Mucosa of gallbladder (tissue), 1 donor: ENCODE measurements at places on chromosomes 12 and 14. TPM values are rescaled to one million over a fixed set of nuclear protein-coding genes. Genes with fewer than 3 reads are reported as not detected.

DNA sequence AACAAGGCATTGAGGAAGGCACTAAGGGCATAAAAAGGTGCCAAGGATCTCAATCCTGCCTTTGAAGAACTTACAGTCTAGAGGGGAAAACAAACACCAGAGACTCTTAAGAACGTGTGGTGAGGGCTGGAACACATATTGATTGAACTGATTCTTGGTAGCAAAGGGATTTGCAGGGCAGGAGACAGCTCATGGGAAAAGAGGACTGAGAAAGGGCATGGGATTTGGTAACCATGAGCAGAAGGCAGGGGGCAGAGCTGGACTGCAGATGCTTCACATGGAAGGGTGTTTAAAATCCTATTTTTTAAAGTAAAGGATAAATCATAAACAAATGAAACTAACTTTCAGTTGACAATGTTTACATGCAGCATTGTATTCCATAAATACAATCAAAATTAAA, 203.1 kb downstream of the ITPR2 start:
- DNase-seq = no peak

GRCh38 chr12:98645572-98646067, 530 bp downstream of the APAF1 start:
- peak; percentile 19 for DNase-seq

- DNase-seq = peak; percentile 8
These were observed 146.5 kb downstream of the PAPOLA start for GRCh38 chr14:96648506-96649326.

The GPR84 gene
- total RNA-seq = 1.8 TPM

GRCh38 chr12:95204141-95204866, 13.0 kb downstream of the FGD6 start:
- DNase-seq = peak; percentile 66

GRCh38 chr14:100618763-100619320, 31.6 kb upstream of the BEGAIN start:
- peak; percentile 71 for DNase-seq

GRCh38 chr14:103196716-103197115, 73.5 kb downstream of the TNFAIP2 start:
- DNase-seq = no peak

- no peak for DNase-seq
These were observed 110.4 kb upstream of the RFLNA start for GRCh38 chr12:124184456-124184855.

DNA sequence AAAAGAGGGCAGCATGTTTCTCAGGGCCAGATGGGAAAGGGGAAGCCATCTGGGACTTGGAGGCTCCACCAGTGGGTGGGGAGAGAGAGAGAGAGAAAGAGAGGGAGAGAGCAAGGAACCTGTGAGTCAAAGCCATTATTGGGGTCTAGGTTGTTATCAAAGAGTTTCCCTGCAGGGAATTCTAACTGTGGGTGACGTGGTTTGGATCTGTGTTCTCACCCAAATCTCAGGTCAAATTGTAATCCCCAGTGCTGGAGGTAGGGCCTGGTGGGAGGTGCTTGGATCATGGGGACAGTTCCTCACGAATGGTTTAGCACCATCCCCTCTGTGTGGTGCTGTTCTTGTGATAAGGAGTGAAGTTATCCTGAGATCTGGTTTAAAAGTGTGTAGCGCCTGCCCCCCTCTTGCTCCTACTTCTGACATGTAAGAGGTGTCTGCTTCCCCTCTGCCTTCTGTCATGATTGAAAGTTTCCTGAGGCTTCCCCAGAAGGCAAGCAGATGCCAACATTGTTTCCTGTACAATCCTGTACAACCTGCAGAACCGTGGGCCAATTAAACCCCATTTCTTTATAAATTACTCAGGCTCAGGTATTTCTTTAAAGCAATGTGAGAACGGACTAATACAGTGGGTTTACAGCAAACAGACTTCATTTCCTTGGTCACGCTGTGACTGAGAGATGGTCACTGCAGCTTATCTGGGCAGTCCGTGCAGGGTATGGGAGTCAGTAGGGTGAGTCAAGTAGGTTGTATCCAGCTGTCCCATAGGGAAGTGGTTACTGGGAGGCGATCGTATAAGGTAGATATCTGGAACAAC, 52.4 kb downstream of the CCDC91 start:
- DNase-seq = no peak

- DNase-seq = no peak
These were observed 70.2 kb upstream of the TBX5 start for GRCh38 chr12:114476159-114476558.

DNA sequence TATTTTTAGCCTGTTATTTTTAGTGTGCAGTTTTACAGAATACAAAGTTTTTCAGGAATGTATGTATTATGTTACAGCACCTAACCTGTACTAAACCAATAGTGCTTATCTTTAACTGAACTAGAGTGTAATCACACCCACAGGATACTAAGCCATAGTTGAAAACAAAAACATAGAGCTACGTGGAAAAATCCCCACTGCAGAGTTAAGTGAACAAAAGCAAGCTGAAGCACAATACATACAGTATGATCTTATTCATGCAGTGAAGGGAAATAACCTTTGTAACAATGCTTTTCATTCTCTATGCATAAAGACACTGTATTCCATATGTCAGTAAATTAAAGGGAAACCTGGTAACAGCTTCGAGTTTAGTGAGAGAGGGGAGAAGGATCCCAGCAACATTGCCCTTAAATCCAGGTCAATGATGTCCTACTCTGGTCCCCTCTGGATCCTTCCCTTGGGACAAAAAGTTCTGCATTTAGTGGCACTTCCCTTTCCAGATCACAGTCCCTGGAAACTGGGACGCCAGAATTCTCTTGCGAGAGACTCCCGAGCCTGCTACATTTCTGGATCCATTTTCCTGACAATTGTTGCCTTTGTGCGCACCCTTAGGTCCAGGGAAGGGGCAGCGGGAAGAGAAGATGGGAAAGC, 121.3 kb upstream of the CCND2 start:
- no peak for DNase-seq

- DNase-seq = no peak
These were observed 670 bp downstream of the DYRK2 start for GRCh38 chr12:67649261-67649569.

The ASB2 gene
- 28.0 TPM for total RNA-seq

The LRTM2 gene
- total RNA-seq = not detected

GRCh38 chr12:107468182-107468581, 217.4 kb upstream of the PWP1 start:
- DNase-seq = no peak

DNA sequence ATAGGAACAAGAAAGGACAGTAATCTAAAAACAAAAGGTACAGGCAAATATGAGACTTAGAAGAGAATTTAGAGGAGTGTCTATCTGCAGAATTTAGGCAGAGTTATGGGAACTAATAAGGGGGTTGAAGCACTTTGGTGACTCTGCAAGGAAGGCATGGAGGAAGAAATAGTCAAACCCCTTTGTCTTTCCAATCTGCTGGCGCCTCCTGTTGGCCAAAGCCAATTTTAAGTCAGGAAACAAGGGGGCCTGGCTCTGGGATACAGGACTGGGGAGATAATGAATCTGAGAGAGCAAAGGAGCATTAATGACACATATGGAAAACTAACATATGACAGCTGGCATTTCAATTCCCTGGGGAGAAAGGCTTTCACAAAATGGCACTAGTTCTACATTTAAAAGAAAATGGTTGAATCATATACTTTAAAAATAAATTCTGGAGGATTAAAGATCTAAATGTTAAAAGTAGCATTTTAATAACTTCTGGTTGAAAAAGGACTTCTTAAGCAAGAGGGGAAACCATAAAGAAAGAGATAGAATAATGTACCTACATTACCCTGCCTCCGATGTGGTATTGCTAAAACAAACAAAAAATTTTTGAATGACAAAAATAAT, 48.5 kb upstream of the CSRP2 start:
- DNase-seq = no peak

GRCh38 chr12:84862186-84862585, 50.4 kb downstream of the SLC6A15 start:
- no peak for DNase-seq

GRCh38 chr12:58615047-58615446, 305.3 kb downstream of the LRIG3 start:
- DNase-seq = no peak

The C12orf54 gene
- total RNA-seq = not detected

GRCh38 chr12:80752464-80752863, 35.8 kb downstream of the MYF5 start:
- DNase-seq = no peak

DNA sequence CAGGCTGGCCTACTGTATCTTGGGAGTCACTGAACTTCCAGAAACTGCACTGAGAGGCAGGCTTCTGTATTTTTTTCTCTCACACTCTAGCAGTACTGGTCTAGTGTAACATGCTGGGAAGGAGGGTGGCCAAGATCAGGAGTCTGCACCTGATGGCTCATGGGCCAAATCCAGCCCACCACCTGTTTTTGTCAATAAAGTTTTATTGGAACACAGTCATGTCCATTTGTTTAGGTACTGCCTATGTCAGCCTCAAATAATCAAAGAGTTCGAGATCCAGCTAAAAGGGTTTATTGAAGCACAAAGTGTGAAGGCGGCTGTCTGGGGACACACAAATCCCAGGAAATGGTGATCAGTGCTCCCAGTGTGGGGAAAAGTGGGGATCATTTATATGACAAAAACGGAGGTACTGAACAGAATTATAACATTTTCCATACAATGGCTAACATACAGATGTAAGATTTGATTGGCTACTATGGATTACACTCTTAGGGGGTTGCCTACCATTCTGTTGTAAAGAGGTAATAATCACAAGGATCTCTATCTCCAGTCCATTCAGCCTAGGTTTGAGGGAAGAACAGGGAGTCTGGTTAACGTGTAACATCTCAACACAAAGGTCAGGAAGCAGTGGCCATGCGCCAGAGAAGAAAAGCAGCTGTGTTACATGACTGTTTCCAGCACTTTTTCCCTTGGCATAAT, 12.9 kb downstream of the USP30 start:
- peak; percentile 48 for DNase-seq

DNA sequence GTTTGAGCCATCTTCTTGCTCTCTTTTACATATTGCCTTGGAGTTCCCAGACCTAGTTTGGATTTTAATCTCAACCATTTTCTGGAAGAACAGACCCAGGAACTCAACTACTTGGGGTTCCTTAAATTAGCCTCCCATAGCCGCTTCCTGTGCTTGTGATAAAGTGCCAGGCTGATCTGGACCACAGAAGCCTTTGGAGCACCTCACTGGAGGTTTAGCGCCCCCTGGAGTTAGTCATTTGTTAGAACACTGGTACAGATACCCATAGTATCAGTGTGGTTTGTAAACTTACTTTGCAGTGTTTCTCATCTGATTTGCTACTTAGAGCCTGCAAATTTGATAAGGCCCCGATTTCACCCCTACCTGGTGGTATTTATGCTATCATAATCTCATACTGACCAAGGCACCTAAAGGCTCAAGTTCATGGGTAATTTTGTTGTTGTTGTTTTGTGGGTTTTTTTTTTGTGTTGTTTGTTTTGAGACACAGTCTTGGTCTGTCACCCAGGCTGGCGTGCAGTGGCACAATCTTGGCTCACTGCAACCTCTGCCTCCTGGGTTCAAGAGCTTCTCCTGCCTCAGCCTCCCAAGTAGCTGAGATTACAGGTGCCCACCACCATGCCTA, 3.7 kb downstream of the UNC119B start:
- peak; percentile 86 for DNase-seq

DNA sequence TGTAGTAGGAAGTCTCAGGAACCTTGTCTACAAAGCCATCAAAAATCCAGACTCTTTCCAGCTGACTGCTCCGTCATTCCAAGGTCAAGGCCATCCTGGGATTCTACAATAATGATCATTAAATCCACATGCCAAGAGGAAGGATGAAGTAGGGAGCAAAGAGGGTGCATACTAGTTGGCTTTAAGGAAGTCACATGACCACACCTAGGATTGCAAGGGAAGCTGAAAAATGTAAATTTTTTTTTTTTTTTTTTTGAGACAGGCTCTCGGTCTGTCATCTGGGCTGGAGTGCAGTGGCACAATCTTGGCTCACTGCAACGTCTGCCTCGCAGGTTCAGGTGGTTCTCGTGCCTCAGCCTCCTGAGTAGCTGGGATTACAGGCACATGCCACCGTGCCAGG, 7.3 kb upstream of the MRPL42 start:
- no peak for DNase-seq

- peak; percentile 26 for DNase-seq
These were observed 105.4 kb upstream of the MED13L start for GRCh38 chr12:116382686-116383530.
